Activated T-helper 17 cell treated with anti-CD3 and anti-CD28 coated beads, Interleukin-2, amount 50 U/mL, for 72 hours (primary cell): ENCODE measurements at places on chromosomes 1 and 21. TPM values are rescaled to one million over a fixed set of nuclear protein-coding genes. Genes with fewer than 3 reads are reported as not detected.

- no peak for ATAC-seq
These were observed 147.1 kb downstream of the SLC45A1 start for GRCh38 chr1:8465013-8465412.

DNA sequence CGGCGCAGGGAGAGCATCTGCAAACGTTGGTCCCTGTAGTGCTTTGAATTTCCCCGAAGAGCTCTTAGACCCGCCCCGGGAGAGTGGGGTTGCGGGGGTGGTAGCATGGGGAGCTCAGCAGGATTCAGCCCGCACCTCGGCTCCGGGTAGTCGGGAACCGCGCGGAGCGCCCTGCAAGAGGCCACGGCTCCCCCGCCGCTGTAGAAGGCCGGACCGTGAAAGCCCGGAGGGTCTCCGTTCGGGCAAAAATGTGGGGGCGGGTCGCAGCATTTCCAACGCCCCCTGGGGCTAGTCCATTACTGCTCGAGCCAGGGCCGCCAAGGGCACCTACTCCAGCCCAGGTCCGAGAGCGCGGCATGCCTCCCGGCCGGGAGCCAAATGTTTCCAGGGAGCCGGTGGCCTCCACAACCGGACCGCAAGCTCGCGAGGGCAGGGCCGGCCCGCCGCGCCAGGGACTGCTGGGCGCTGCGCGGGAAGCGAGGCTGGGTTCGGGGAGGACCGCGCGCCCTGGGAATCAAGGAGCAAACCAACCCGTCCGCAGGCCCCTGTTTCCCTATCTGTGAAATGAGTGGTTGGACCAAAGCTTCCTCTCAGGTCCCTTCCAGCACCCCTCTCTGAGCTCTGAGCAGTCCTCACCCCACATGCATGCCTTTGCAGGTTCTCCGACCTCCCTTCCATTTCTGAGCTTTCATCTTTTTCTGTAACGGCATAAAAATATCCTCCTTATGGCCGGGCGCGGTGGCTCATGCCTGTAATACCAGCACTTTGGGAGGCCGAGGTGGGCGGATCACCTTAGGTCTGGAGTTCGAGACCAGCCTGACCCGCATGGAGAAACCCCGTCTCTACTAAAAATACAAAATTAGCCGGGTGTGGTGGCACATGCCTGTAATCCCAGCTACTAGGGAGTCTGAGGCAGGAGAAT is 775 bp upstream of the TMEM63A start:
- ATAC-seq = peak; percentile 45

- no peak for ATAC-seq
These were observed 661.8 kb upstream of the PTBP2 start for GRCh38 chr1:96059736-96060135.

DNA sequence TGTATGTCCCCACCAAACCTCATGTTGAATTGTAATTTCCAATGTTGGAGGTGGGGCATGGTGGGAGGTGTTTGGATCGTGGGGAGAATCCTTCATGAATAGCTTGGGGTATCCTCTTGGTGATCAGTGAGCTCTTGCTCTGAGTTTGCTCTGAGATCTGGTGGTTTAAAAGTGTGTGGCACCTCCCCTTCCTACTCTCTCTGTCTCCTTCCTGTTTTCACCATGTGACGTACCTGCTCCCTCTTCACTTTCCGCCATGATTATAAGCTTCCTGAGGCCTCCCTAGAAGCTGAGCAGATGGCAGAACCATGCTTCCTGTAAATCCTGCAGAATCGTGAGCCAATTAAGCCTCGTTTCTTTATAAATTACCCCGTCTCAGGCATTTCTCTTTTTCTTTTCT is 40.0 kb upstream of the OSBPL9 start:
- ATAC-seq = no peak

GRCh38 chr21:42364304-42364865 is 1.9 kb downstream of the TFF1 start:
- no peak for ATAC-seq

- ATAC-seq = no peak
These were observed 177.2 kb upstream of the C8B start for GRCh38 chr1:57142999-57143398.

DNA sequence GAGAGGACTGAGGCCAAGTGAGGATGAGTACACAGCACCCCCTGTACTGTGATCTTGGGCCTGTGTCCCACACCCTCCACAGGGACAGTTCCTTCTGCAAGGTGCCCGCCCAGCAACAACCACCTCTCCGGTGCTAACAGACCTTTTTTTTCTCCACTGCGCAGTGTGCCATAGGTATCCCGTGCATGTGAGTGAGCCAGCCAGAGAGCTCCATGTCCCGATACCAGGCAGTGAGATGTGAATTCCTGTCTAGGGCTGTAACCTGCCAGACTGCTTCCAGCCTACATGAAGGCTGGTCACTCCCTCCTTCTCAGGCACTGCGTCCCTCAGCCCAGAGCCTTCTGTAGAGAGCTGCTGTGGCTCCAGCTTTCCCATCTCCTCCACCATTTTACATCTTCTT is 56.9 kb downstream of the PCBP3 start:
- ATAC-seq = no peak

DNA sequence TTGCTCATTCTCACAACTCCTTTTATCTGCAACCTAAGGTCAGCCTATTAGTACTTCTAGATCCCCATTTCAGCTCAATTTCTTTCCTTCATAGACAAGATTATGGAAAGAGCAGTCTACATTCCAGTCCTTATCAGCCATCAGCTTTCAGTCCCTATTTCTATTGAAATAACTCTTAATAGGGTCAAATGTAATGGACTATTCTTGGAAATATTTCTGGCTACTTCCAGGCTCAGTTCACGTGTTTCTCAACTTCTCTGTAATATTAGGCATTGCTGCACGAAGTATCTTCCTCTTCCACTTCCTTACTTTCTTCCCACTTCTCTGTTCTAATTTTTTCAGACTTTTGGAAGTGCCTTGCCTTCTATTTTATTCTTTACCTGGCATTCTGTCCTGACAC is 232.9 kb upstream of the USP25 start:
- ATAC-seq = no peak

- no peak for ATAC-seq
These were observed 24.1 kb upstream of the DSCAM start for GRCh38 chr21:40871099-40871498.

DNA sequence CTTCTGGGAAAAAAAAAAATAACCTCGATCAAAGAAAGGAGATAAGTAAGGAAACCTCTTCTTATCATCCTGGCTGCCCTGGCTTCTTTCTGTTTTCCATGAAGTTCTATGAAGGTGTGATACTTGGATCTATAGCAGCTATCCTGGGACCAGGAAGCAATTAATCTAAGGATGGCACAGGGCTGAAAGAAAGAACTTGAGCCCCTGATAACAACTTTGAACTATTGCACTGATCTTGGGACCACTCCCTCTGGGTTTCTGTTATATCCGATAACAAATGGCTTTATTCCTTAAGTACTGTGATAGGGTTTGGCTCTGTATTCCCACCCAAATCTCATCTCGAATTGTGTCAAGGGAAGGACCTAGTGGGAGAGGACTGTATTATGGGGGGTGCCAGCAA is 104.1 kb downstream of the DAB1 start:
- ATAC-seq = no peak

DNA sequence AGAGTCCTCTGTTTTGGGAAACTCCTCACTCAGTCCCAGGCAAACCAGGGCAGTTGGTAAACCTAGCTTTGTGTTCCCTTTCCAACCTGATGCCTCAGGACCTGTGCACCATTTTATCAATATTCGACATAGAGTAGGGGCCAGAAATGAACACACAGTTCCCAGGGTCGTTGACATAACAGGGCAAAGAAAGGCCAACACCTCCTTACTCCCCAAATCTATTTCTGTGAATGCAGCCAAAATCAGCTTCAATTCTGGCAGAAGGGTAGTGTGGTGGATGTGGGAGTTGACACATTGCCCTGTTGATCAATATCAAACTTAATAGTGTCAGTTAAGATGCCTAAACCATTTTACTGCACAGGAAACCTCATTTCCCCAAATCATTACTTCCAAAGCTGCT is 104.6 kb upstream of the SPATA6 start:
- no peak for ATAC-seq

DNA sequence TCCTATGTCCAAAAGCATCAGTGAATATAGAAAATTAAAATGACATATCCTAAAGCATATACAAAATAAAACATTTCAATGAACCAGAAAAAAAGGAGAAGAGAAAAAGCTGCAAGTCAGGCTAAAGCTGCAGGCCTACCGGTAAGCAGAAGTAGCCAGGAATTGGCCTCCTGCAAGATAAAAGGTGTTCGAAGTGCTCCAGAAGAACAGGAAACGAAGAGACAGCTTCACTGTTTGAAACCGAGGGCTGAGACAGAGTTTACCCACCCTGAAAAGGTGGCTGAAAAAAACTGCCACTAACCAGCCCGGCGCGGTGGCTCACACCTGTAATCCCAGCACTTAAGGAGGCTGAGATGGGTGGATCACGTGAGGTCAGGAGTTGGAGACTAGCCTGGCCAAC is 37.4 kb downstream of the NSL1 start:
- ATAC-seq = no peak

GRCh38 chr1:5765997-5766913 is 226.0 kb downstream of the NPHP4 start:
- no peak for ATAC-seq

GRCh38 chr1:183652547-183653461 is at the start of gene APOBEC4:
Gene APOBEC4, minus strand, starts transcription at chr1:183653316. Its CDS starts 4,535 bp downstream, at chr1:183648781.
- ATAC-seq = peak; percentile 40

- ATAC-seq = no peak
These were observed 99.7 kb downstream of the LMO4 start for GRCh38 chr1:87428367-87428766.

DNA sequence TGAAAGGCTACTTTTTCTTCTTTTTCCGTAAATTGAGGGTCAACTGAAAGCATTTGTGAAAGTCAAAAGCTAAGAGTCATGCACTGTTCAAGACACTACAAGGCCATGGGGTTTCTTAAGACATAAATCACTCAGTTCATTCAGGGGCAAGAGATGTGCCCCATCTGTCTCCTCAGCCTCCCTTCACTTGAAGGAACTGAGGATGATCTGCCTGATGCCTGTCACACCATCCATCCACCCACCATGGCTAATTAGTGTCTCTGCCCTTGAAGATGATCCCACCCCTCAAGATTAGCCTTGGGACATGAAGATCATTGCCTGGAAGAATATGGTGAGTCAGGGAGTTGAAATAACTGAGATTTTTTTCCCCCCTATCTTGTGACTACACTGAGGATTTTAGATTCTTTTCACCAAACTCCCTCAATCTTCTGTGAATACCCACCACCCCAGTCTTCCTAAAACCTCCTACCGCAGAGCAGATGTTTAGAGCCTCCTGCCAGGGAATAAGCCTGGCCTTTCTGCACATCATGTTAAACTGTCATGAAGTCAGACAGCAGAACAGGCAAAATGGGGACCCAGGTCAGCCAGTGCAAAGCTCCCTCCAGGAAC is 88.6 kb upstream of the LMO4 start:
- no peak for ATAC-seq

DNA sequence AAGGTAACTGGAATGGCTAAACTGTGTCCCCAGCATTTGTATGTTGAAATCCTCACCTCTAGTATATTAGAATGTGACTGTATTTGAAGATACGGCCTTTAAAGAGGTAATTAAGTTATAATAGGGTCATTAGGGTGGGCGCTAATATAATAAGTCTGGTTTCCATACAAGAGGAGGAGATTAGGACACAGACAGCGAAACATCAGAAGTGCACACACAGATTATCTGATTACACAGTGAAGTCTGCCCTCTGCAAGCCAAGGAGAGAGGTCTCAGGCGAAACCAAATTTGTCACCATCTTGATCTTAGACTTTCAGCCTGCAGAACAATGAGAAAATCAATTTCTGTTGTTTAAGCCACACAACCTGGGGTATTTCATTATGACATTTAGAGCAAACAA is 2233.1 kb downstream of the MRPL39 start:
- ATAC-seq = no peak

- no peak for ATAC-seq
These were observed 30.3 kb downstream of the HOOK1 start for GRCh38 chr1:59845091-59845490.

The COA6 gene
- 76.4 TPM for total RNA-seq

The OR2M3 gene
- not detected for total RNA-seq

The CA6 gene
- total RNA-seq = 2.2 TPM

The PRELP gene
- not detected for total RNA-seq

The SH2D2A gene
- 257 TPM for total RNA-seq

The KCNK1 gene
- total RNA-seq = 3.4 TPM

The CFAP141 gene
- not detected for total RNA-seq

The SNIP1 gene
- 31.9 TPM for total RNA-seq

The RAB3B gene
- 0.26 TPM for total RNA-seq

The PRAMEF2 gene
- total RNA-seq = not detected

The FAM177B gene
- total RNA-seq = not detected

The FAM151A gene
- not detected for total RNA-seq

The FAAP20 gene
- total RNA-seq = 68.3 TPM
